NCI-H1092 (cell line): ENCODE measurements at places on chromosomes 4 and X.

GRCh38 chr4:140260227-140260626 lies 106.2 kb upstream of the MAML3 start:
- no peak for DNase-seq

- DNase-seq, result no peak
These were observed 16.4 kb downstream of the PRKG2 start for GRCh38 chr4:81198609-81199008.

DNA sequence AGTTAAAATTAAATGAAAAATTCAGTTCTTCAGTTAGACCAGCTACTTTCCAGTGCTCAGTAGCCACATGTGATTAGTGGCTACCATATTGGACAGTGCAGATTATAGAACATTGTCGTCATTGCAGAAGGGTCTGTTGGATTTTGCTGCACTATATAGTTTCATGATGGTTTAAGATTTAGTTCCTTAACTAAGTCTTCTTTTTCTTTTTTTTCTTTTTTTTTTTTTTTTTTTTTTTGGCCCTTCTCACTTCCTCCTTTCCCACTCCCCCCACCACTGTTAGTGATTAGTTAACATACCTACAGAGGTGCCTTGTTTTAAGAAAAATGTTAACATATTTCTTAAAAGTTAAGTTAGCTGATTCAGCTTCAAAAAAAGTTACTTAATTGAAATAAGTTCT lies 9.0 kb downstream of the RAB9A start:
- no peak for DNase-seq

GRCh38 chrX:103073467-103073866 lies 9.5 kb upstream of the BEX1 start:
- DNase-seq, result no peak

DNA sequence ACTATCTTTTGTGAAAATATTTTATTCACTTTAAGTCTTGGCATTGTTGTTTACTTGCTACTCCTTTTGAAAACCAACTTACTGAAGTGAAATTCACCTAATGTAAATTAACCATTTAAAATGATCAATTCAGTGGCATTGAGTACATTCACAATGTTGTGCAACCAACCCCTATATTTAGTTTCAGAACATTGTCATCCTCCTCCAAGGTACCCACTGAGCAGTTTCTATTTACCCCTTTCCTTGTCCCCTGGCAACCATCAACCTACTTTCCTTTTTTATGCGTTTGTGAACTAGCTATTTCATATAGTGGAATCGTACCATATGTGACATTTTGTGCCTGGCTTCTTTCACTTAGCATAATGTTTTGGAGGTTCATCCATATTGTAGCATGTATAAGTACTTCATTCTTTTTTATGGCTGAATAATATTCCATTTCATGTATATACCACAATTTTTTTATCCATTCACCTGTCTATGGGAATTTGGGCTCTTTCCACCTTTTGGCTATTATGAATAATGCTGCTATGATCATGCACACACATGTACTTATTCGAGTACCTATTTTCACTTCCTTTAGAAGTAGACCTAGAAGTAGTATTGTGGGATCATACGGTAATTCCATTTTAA lies 85.0 kb downstream of the WWC2 start:
- DNase-seq, result no peak

GRCh38 chrX:8988446-8988845 lies 45.5 kb downstream of the FAM9B start:
- DNase-seq, result no peak

DNA sequence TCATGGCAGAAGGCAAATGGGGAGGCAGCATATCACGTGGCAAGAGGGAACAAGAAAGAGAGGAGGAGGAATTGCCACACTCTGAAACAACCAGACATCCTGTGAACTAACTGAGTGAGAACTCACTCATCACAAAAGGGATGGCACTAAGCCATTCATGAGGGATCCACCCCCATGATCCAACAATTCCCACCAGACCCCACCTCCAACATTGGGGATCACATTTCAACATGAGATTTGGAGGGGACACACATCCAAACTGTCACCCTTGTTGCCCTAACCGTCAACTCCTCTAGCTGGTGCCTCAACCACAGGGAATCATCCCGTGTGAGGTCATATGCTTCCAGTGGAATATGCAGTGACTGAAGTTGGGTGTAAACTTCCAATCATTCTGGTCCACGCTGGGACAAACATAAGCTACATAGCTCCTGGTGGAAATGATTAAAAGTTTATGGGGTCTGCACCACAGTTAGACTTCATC lies 62.5 kb downstream of the TEX13C start:
- DNase-seq, result no peak

DNA sequence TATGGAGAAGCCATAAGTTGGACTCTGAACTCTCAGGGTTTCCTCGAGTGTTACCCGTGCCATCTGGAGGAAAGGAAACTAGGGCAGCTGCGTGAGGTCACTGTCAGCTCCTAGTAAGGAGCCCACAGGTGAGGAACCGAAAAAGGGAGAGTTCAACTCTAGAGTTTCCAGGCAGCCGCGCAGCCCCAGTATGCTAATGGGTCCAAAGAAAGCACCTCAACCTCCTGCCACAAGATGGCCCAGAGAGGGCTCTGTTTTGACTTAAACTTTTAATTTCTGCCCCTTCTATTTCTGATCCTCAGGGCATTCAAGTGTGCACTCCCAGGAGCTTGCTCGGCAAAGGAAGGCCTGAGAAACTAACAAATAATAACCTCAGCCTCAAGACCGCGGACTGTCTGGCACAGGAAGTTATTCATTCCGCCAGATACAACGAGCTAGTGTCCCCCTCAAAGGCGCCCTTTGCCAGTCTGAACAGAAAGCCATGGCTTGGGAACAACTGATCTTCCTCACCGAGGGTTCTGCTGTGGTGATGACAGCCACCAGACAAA lies 13.9 kb downstream of the SCARB2 start:
- peak; percentile 5 for DNase-seq

DNA sequence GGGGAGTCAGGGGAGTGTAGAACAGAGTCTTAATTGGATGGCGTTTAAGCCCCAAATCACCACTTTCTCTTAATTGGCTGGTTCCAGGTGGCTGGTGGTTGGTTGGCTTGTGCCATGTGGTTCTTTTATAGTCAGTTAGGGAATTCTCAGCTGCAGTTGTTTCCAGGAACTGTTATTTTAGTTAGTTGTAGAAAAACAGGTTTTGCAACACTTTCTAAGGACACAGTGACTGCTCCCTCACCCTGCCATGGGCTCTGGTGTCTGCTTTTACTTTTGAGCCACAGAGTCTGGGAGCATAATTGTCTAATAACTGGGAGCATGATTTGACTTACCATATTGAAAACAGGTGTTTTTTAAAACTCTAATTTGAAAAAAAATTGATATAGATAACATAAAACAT lies 75.8 kb upstream of the PCDH18 start:
- DNase-seq, result no peak

DNA sequence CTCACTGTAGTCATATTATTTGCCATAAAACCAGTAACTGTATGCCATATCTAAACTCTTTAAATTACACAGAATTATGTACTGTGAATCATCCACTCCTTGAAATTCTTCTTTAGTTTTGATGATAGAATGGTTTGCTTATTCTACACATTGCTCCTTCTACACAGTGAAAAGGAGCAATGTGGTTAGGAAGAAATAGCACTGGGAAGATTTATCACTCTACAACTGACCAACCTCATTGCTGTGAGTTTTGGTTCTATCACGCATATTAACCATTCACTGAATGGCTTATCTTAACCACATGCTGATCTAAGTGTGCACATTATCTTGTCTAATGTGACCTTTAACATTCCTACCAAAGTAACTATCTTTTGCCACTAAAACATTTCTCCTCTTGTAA lies 415.7 kb upstream of the NDST4 start:
- DNase-seq, result no peak

DNA sequence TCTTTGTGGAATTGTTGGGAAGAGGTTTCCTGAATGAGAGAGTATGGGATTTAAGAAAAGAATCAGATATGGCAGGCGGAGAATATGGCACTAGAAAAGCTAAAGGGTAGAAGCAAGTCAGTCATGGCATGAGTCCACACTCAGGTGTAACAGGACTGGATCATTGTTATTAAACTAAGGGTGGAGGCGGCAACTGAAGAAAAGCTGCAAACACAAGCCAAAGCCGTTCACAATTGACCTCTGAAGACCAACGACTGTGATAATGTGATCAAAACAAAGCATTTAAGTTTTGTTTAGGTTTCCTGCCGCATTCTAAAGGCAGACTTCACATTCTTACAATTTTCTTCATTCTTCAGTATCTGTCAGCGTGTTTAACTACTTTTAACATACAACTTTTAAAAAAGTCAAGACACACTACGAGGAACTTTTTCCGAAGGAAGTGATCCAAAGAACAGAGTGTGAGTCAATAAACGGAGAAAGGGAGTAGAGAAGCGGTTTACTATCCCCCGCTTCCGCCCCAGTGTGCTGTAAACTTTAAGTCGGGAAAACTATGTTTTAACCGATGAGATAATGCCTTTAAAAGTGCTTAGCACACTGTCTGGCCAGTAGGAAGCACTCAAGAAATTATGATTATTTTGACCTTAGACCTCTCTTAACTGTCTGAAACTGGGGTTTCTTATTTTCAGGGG lies 909 bp upstream of the SLAIN2 start:
- DNase-seq, result no peak

GRCh38 chr4:16032396-16032770 lies 51.4 kb downstream of the PROM1 start:
- no peak for DNase-seq

- no peak for DNase-seq
These were observed 183.5 kb upstream of the ANXA10 start for GRCh38 chr4:167908816-167909215.

- no peak for DNase-seq
These were observed 189.8 kb upstream of the AFF2 start for GRCh38 chrX:148310426-148311165.

DNA sequence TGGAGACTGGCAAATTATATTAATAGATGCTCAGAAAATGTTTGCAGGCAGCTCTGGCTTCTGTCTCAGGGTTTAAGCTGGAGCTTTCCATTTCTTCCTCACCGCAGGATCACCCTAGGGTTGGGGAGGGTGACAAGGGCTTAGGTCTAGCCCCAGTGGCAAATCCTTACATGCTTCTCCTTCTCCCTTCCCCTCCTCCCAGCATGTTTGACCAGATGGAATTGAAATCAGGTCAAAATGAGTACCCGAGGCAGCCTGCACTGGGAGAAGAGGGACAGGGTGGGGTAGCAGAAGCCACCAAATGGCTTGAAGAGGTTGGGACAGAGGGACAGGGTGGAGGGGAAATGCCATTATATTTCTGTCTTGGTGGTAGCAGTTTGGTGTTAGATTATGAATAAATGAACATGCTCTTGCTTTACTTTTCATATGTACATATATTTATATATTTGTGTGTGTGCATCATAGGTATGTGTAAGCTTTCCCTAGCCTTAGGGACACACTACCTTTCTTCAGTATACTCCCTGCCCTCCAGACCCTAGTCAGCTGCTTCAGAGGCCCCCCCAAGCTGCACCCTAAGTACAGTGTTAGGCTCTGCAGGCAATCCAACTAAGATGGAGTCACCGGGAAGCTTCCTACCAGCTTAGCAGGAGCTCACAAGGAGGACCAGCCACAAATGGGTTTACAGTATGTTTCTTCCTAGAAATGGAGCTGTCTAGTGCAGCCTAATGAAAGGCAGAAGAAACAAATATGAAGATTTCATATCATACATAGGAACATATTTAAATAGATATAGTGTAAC lies 1.8 kb downstream of the TMEM35A start:
- no peak for DNase-seq

DNA sequence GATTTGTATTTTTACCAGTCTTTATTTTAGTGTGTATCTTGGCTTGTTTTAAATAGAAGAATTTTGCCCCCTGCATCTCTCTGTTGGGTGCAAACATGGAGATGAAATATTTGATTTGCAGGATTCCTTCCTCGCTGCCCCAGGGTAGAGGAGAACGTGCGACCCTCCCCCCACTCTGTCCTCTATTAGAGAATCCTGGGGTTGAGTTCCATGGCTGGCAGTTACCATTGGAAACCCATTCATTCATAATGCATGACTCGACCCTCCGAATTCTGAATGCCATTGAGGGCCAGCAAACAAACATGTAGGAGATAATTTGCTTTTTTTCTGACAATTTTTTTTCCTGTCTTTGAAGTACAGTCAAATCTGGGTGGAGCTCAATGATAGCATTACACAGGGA lies 53.7 kb downstream of the TRIM2 start:
- no peak for DNase-seq

GRCh38 chrX:45954026-45954425 lies 591.2 kb downstream of the ZNF674 start:
- no peak for DNase-seq

DNA sequence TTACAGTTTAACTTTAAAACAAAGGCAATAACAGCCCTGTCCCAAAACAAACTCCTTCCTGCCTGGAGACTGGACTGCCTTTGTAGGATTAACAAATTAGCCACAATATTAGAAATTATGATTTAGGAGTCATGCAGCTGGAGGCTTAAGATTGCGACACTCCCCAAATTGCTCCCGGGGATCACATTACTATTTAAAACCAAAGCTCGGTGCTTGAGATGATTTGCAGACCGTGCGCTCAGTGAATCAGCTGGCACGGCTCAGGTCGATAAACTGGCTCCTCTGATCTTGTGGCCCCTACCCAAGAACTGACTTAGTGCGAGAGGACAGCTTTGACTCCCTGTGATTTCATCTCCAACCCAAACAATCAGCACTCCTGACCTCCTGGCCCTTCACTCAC lies 829.3 kb downstream of the NLGN4X start:
- no peak for DNase-seq

DNA sequence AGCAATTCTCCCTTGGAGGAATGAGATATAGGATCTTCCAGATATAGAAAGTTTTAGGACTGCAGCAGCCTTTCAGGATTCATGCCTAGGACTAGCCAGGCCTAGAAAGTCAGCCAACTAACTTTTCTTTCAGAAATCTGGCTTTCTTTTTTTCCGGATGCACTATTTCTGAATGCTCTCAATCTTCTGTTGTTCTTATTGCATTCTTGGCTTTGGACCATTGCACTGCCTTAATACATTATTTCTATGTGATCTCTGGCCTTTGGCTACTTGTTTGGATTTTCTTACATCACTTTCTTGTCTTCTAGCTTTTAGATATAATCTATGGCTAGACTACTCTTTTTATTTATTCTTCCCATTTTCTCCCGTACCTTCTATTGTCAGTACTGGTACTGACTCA lies 813.1 kb upstream of the HTR2C start:
- no peak for DNase-seq

DNA sequence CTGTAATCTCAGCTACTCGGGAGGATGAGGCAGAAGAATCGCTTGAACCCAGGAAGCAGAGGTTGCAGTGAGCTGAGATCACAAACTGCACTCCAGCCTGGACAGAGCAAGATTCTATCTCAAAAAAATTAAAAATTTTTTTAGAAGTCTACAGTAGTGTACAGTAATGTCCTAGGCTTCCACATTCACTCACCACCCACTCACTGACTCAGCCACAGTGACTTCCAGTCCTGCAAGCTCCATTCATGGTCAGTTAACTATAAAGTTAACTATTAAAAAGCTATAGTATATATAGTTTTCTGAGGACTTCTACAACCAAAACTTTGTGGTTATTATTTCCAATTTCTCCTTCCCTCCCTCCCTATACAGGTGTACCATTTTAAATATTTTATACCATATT lies 34.7 kb upstream of the NEUROG2 start:
- no peak for DNase-seq
